ENCODE measurements at places on chromosomes 13 and 19.

- DNase-seq: no peak
Observed at GRCh38 chr13:98693756-98694155, 58.7 kb downstream of the SLC15A1 start.

DNA sequence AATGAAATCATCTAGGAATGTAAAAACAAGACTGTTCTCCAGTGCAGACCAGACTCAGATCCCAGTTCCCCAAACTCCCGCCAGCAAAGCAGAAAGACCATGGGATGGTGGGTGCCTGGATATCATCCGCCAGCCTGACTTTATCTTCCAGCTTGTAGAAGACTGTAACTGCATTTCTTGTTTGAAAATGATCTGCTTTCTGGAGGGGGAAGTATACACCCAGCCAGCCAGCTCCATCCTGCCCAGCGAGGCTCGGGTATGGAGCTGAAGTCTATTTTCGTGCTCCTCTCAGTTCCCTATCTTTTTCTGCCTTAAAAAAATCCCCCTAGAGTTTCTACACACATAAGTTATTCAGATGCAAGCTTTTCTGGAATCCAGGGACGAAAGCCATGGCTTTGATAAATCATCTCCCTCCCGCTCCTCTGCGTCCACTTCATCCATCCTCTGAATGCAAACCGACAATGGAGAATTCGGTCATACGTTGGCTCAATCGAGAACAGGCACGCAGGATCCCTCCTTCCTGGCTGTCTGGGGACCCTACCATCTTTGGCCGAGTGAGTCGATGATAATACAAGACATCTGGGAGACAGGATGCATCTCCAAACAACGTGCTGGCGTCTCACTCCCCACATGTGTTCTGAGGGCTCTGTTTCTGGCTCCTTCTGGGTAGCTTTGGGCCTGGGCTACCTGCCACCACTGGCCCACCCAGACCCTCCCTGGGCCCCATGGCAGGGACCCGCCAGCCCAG, 31.2 kb downstream of the CEBPG start:
- DNase-seq: no peak

DNA sequence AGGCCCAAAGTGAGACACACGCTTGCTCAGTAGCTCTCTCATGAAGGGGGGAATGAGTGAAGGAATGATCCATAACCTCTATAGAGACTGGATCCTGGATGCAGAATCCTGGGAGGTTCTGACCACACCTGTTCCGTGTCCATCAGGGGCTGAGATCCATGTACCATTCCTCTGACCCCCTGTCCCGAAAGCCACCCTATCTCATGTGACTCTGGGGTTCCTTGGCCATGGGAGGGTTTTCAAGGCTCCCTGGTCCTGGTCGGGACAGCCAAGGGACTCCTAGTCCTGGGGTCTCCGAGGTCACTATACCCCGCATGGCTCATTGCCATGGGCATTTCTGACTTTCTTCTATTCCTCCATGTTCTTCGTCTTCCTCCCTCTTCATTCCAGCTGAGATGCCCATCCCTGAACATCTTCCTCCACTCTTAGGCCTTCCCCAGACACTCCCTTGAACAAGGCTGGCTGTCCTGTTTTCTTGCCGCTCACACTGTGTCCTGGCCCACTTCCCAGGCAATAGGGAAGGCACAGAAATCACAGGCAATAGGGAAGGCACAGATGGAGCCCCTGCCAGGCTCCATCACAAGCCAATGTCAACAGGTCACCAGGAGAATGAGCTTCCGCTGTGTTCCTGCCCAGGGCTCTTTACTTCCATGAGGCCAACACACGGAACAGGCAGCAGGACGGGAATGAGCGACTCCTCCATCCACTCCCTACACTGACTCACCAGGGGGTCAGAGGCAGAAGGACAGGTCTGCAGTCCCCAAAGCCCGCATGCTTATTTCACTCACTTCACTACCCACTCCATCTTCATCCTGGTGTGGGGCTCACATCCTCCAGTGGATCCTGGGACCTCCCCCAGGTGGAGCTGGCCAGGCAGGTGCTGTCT, 3.2 kb downstream of the CEACAM5 start:
- DNase-seq: no peak

GRCh38 chr13:99375738-99376080, 68.5 kb upstream of the GPR183 start:
- no peak for DNase-seq

- peak; percentile 100 for DNase-seq
Observed at GRCh38 chr19:18522124-18522861, 423 bp upstream of the ELL start.

DNA sequence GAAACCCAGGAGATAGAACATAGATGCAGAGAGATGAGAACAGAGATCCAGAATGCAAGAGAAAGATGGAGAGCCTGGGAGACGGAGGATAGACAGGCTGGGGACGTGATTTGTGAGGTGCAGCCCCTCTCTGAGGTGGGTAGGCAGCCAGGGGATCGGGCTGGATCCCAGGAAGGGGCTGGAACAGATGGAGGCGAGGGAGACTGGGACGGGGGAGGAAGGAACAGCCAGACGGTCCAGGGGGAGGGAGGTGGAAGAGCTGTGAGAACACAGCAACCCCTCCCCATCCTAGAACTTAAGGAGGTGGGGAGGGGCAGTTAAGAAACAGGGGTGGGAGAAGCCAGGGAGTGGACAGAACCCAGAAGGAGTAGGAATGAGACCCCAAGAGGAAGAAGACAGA, 3.1 kb downstream of the SLC17A7 start:
- no peak for DNase-seq

DNA sequence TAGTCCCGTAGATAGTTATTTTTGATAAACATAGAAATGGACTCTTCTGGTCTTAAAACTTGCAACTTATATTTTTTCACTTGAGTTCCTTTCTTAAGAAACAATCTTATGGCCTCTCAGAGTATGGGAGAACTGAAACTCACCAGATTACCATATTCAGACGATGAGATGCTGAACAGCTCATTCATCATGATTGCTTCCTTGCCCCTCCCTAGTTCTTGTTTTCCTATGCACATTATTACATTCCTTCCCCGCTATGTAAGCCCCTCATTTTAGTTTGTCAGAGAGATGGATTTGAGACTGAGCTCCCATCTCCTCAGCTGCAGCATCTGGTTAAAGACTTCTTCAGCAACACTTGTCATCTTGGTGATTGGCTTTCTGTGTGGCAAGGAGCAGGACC, 158.5 kb downstream of the SLITRK6 start:
- DNase-seq: no peak

- no peak for DNase-seq
Observed at GRCh38 chr19:3071768-3072167, 9.5 kb upstream of the TLE5 start.

GRCh38 chr13:34066344-34066743, 248.4 kb downstream of the RFC3 start:
- DNase-seq: no peak

DNA sequence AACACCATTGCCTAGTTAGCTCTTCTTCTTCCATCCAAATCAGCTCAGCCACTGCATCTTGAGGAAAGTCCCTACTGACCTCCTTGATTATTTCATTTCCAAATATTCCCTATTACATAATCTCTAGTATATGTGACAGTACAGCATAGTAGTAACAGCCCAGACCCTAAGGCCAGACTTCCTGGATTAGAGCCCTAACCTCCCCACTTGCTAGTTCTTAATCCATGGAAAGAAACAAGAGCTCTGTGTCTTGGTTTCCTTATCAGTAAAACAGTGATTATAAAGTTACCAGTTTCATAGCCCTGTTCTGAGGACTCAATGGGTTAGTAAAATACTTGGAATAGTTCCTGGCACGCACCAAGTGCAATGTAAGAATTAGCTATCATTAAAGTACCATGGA, 153.0 kb downstream of the RAP2A start:
- no peak for DNase-seq

- no peak for DNase-seq
Observed at GRCh38 chr19:41318696-41319499, 8.9 kb downstream of the CCDC97 start.

GRCh38 chr19:49997709-49998108, 27.5 kb downstream of the VRK3 start:
- peak; percentile 60 for DNase-seq

GRCh38 chr19:8245869-8246835, 37.0 kb downstream of the CERS4 start:
- DNase-seq: no peak

GRCh38 chr19:35484252-35485036, 5.8 kb downstream of the KRTDAP start:
- no peak for DNase-seq

DNA sequence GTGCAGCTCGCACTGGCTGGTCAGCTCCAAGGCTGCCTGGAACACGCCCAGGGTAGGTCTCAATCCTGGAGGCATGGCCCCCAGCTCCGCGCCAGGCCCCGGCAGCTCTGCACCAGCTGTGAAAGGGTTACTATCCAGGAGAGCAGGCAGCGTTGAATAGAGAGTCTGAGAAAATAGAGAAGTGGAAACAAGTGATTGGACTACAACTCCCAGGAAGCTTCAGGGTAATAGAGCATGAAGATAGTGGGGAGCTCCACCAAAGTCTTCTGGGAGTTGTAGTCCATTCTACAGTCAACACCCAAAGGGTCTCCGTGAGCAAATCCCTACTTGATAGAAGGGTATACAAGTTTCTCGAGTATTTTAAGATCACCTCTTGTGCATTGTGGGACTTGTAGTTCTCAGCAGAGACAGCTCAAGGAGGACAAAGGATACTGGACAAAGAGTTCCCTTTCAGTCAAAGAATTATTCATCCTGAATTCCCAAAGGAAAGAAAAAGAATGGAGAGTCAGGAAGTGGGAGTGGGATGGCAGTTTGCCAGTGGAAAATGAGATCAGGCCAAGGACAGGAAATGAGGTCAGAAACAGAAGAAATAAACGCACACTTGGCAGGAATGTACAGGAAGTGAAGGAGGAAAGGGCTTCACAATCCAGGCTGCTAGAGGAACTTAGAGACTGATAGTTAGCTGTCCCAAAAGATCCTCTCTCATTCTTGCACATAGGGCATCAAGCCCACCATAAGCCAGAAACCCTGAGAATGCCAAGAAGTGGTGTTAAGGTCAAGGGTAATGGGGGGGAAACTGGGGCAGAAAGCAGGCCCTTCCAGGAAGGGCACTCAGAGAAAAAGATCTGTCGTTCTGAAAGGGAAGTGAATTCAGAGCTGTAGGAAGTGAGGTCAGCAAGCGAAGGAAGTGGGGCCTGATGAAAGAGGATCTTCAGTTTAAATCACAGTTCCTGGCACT, 5.5 kb upstream of the MAMSTR start:
- DNase-seq: peak; percentile 77

DNA sequence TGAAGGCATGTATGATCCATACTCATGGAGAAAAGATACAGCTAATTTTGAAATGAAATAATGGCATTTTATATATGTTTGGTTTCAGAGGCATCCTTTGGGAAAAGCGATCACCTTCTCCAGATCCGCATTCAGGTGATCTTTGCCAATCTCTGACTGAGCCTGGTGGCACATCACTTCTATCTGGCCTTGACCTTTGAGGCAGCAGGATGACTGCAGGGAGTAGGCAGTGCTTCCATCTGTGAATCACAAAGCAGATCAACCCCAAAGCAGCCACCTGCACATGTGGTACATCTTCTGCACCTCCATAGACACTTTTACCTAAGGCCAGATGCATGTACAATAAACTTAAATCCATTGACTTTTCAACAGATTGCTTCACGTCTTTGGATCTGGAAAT, 53.4 kb downstream of the SPATA13 start:
- DNase-seq: no peak

DNA sequence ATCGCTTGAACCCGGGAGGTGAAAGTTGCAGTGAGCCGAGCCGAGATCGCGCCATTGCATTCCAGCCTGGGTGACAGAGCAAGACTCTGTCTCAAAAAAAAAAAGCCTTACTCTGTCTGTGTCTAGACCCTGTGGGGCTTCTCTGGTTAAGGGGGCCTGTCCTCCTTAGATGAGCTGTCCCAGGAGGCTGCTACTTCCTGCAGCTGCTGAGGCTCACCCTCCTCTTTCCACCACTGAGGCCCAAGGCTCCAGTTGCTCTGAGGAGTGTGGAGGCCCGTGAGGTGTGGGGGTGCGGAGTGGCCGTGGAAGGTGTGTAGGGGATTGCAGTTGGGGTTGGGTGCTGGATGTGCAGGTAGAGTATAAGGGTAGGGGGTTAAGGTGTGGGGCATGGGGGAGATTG, 22.1 kb upstream of the RASA3 start:
- no peak for DNase-seq

DNA sequence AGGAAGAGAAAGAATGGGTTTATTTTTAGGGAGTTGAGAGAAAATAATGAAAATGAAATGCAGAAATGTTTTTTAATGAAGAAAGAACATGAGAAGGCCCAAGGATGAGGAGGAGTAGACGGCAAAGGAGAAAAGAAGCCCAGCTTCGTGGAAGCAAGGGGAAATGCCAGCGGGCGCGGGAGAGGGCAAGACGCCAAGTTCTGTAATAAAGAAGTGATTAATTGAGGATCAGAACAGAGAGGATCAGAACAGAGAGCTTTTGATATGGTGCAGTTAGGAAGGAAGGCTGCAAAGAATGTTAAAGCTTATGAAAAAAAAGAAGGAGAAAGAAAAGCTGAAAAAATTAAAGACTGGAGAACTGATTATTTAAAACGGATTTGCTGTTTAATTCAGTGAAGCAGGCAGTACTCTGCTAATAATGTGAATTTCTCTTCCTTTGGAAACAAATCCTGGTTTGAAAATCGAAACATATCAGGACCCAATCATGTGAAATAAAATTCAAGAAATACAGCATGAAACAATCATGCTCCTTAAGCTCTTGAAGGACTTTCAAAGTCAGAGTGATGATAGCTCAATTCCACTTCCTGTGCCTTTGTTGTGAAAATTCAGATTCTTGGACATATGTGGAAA, 99.3 kb upstream of the SOX1 start:
- no peak for DNase-seq

DNA sequence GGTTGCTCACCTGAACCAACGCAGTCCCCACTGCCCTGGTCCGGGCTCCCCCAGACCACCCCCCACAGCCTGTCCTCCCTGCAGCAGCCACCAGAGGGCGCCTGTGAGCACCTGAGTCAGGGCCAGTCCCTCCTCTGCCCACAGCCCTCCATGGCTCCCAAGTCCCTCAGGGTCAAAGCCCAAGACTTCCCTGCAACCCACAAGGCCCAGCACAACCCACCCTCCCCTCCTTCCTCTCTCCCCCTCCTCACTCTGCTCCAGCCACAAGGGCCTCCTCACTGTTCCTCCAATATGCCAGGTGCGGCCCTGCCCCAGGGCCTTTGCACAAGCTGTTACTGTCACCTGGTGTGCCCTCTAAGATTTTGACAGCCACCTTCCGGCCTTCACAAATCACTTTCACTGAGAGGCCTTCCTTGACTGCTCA, 10.9 kb downstream of the GNA15 start:
- DNase-seq: peak; percentile 63

DNA sequence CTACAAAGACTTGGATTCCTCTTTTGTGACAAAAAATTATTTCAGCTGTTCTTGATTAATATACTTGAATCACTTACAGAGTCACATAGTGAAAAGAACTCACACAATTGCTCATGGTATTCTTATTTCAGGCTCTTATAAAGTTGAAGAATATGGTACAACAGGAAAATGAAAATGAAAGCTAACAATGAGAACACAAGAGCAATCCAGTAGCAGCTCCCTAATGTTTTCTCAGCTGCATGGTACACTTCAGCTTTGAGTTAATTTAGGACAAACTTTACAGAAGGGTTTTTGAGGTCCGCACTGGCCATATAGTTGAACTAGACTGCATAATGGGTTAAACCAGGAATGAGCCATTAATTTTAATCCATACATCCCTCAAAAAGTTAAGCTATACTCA, 1261.8 kb downstream of the SLITRK5 start:
- no peak for DNase-seq
